ENCODE measurements at places on chromosomes 3 and 15.

GRCh38 chr3:134802428-134803050 lies 7.5 kb downstream of the EPHB1 start:
- no peak for DNase-seq

DNA sequence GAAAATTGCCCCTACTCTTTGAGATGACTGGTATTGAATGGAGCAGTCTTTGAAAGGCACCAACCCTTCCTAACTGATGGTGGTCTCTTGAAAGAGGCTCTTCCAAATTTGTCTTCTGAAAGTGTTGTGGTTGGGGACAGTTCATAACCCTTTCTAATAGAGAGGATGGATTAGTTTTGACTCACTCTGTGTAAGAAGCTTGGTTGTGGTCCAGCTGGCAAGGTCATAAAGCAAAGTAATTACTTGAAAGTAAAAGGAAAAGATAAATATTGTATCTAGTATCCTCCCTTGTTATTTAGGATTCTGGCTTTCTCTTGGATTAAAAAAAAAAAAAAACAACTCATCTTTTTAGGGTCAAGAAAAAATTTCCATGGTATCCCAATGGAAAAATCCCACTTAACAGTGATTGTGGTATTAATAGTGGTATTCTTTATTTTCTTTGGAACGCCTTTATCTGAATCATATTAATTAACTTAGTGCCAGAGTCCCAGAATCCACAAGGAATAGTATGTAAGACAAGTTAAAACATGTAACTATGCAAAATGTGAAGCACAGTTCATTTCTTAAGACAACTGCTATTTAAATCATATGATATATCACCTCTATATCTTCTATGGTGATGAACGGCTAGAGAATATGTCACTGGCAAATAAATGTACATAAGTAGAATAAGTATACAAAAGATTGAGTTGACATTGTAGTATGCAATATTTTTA lies 469.3 kb upstream of the CDIN1 start:
- DNase-seq = no peak

DNA sequence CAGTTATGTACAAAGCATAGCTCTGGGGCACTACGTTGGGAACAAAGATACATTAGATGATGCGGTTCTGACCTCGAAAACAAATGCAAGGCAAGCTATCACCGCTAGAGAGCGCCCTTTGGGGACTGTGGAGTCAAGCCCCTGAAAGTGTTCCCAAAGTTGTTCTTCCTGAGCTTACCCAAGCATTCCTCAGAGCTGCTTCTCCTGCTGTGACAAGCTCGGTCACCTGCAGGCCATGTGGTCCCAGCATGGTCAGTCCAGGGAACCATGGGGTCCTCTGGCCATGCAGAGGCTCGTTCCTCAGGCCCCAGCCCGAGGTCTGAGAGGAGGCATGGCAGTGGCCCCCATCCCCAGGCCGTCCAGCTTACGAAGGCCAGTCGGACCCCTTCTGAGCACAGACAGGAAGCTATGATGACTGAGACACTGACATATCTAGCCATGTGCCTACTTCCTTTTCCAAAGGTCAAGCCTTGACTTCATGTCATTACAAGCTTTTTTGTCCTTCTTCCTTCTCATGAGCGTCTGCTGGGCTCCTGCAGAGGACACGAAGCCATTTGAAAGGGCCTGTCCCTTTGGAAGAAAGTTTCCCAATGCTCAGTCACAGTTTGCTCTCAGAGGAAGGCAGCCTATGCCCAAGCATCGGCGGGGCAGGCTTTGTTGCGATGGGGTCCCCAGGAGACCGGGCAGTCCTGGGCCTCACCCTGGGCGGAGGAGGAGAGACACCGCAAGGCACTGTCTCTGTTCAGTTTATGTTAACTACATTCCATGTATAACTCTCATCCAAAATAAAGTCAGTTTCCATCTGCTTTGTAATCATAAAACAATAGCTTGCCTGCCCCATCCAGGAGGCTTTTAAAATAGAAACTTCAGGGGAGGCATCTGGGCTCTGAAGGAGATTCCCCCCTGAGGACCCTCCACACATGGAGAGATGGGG lies 79.3 kb downstream of the ATP10A start:
- no peak for DNase-seq

DNA sequence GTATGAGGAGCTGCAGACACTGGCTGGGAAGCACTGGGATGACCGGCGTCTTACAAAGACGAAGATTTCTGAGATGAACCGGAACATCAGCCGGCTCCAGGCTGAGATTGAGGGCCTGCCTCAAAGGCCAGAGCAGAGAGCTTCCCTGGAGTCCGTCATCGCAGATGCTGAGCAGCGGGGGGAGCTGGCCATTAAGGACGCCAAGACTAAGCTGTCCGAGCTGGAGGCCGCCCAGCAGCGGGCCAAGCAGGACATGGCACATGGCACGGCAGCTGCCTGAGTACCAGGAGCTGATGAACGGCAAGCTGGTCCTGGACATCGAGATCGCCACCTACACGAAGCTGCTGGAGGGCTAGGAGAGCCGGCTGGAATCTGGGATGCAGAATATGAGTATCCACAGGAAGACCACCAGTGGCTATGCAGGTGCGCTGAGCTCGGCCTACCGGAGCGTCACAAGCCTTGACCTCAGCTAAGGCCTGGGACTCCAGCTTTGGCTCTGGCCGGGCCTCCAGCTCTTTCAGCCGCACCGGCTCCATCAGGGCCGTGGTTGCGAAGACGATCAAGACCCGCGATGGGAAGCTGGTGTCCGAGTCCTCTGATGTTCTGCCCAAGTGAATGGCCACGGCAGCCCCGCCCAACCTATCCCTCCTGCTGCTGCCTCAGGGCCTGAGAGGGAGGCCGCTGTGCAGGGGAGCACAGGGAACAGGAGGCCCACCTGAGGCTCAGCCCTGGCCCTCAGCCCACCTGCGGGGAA lies 9.2 kb upstream of the SHC4 start:
- no peak for DNase-seq

DNA sequence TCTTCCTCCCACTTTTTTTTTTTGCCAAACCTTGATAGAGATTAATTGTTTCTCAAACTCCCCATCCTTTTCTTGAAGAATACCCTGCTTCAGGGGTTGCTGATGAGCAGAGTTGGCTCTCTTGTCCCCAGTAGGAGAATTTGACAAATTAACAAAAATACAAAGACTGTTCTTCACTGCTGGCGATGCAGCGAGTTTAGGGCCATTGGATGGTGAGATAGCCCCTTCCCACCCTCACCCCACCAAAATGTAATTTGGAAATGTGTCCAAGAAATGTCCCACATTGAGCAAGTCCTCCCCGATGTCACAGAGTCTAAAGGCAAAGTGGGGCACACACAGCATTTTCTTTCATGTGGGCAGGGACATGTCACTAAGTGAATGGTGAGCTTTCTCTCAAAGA lies 136.0 kb upstream of the RARB start:
- DNase-seq = no peak

GRCh38 chr3:190886945-190887344 lies 24.5 kb upstream of the GMNC start:
- DNase-seq = no peak

GRCh38 chr3:9951598-9951961 lies 628 bp downstream of the PRRT3 start:
- no peak for DNase-seq

DNA sequence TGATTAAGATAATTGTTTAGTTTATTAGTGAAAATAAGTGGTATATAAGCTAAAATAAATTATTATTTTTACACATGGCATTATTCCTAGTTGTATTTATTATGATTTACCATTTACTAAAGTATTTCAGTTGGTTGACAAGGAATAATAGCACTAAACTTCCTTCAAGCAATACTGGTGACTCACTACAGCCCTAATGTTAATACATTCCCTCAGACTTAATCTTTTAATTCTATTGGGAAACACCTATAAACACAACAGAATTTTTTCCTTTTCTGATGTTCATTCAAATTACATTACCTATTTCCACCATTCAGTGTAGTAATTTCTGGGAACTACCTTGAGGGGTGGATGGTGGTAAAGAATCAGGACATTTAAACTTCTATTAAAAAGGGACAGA lies 264.0 kb downstream of the TIGIT start:
- no peak for DNase-seq

DNA sequence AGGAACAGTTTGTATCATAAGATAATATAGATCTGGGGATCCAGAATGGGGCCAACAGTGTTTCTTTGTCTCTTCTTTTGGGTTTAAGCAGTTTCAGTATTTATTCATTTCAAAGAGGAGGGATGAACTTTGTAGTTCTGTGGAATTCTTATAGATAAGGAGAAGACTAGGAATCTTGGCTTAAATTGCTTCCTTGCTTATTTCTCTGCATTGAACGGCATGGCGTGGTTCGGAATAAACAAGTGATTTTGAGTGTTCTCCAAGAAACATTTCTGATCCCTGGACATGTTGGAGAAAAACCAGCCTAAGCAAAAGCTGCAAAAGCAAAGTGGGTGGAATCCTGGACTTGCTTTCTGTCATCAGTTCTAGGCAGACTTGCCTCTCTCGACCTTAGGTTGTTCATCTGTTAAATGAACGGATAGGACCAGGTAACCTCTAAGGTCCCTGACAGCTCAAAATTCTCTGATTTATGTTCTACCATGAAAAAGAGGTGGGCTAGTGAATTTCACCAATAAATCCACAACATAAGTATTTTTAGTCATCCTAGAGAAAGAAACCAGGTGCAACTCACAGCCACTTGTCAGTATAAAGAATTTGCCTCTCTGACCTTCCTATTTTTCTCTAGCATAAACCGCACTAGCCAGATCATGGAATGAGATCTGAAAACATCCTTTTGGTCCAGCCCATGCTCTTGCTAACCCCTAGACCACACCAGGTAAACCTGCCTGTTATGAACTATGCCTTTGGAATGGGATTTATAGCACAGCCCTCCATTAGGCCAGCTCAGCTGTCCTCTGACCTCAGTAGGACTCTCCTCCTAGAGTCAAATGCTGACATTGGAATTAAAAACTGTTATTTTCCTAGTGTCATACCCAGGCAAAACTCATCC lies 78.8 kb downstream of the CLDN11 start:
- no peak for DNase-seq

- no peak for DNase-seq
Observed at GRCh38 chr15:52727815-52728214, 48.6 kb upstream of the ATOSA start.

DNA sequence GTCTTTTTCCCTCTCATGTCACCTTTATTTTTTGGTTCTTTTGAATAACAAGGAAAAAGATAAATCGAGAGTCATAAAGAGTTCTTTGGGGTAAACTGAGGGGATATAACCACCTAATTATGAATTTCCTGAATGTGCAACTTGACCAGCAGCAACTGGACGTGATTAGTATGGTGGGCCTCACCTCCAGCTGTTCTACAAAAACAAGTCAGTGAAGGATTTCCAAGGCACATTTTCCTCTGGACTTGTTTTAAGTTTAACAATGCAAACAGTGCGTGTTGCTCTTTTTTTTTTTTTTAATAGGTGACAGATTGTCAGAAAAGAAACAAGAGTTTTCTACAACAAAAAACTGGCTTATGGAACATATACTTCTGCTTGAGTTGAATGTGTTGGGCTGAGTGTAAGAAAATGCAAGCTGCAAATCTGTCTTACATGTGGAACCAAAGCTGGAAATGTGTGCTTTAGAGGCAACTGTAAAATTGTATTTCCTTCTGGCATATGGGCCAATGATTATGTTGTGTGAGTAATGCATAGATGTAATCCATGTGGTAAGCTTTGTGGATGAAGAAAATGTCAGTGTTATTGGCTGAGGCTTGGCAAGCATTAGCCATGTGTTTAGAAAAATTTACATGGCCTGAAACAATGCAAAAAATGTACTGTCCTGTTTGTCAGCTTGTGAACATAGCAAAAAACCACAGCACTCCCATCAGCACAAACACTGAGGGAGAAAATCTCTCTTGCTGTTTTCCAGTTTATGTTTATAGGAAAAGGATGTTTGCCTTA lies 44.5 kb upstream of the FNDC3B start:
- DNase-seq = no peak

GRCh38 chr3:53618936-53619335 lies 124.5 kb downstream of the CACNA1D start:
- DNase-seq = no peak

- no peak for DNase-seq
Observed at GRCh38 chr15:63052961-63053698, 10.6 kb downstream of the TPM1 start.

DNA sequence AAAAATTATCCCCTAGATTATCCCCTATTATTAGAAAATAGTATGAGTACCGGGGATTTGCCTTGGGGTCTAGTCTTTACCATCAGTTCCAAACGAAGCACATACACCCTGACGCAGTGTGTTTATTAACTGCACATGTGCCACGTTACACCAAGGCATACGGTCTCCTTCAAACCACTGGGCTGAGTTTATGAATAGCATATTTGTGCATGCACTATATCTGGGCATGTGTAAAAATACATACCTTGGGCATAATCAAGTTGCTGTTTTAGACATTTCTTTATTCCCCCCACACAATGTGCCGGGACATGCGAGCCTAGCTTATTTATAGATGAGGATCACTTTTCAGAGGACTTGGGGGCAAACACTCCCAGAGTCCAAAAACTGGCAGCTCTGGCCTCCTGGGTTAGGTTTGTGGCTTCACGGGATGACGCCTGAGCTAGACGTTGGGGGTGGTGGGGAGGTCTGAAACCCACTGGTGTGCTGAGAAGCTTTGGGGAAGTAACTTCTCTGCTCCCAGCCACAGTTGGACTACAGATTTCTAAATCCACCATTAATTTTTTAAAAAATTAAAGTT lies 16.2 kb downstream of the IGDCC4 start:
- no peak for DNase-seq

GRCh38 chr3:10116138-10116460 lies 624 bp downstream of the BRK1 start:
- DNase-seq = no peak

- no peak for DNase-seq
Observed at GRCh38 chr3:9020426-9020825, 57.2 kb upstream of the RAD18 start.

DNA sequence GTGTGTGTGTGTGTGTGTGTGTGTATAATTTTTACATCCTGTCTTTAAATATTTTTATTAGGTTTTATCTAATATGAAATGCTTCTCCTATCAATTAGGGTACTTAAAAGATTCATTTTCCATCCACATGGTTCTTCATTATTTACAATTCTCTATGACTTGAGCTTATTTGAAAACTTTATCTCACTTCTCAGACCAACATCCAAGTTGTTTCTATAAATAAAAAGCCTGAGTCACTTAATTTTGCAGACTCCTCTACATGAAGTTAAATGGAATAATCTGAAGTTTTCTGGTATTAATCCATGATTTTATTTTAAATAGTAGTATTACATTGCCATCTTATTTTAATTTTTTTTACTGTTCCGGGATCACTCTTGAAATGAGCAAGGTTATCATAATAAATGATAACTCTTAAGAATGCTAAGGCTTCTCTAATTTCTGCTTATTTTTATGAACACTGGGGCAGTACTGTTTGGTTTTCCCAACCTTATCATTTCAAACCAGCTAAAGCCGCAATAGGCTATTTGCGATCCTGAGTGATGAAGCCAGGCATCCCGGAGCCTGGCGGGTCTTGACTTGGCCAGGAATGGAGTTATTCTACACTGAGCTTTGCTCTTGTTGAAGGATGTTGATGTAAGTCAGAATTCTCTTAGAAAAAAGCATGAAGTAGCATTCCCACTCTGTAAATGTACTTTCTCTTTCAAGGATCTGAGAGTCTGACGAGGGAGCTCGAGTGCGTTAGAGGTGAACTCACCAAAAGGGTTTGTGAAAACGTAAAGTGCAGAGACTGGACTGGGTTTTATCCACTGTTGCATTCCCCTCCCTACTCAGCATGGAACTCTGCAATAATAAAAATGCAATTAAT lies 220.2 kb upstream of the LRTM1 start:
- DNase-seq = no peak
